ENCODE measurements at places on chromosomes 4 and X. TPM values are rescaled to one million over a fixed set of nuclear protein-coding genes. Genes with fewer than 3 reads are reported as not detected.

DGKK gene
- not detected for total RNA-seq

PAK3 gene
- not detected for total RNA-seq

GPR78 gene
- total RNA-seq = not detected

USP26 gene
- total RNA-seq = not detected

PLXNB3 gene
- 3.9 TPM for total RNA-seq

MMRN1 gene
- not detected for total RNA-seq

TCEAL7 gene
- not detected for total RNA-seq

SYP gene
- 2.9 TPM for total RNA-seq

MAGEA12 gene
- 0.29 TPM for total RNA-seq

JADE1 gene
- total RNA-seq = 29.1 TPM

DDX53 gene
- total RNA-seq = not detected

UGT2B7 gene
- 0.22 TPM for total RNA-seq

GPR173 gene
- not detected for total RNA-seq

TMEM255A gene
- 0.34 TPM for total RNA-seq

INTU gene
- 1.0 TPM for total RNA-seq

AFM gene
- not detected for total RNA-seq

SHROOM2 gene
- total RNA-seq = 0.97 TPM

Data from A549 treated with AZD2906 at 1 μM for 4 hours (cell line).